ENCODE measurements at places on chromosomes 5 and 9. TPM values are rescaled to one million over a fixed set of nuclear protein-coding genes. Genes with fewer than 3 reads are reported as not detected.

GRCh38 chr9:112443200-112443599 is 43.4 kb upstream of the KIAA1958 start:
- DNase-seq = no peak

GRCh38 chr9:114732823-114733222 is 50.8 kb upstream of the TEX48 start:
- DNase-seq = no peak

DNA sequence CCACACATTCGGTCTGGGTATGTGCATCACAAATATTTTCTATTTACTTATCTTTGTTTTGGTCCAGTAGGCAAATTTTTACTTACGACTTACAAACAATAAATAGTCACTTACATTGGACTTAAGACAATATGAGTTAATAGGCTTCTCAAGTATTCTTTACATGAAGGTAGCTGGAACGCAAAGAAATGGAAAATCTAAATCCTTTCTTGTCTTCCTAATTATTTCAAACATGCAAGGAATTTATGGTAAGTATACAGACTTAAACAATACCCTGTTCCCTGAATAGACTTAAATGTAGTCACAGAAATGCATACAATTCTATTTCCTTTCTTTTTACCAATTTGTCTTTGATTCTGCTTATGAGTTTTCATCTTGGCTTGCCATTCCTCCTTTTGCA is 262.6 kb upstream of the EFNA5 start:
- no peak for DNase-seq

The GDNF gene
- total RNA-seq = 1.3 TPM

GRCh38 chr5:125465703-125466102 is 719.3 kb upstream of the ZNF608 start:
- no peak for DNase-seq

The IFNA13 gene
- not detected for total RNA-seq

DNA sequence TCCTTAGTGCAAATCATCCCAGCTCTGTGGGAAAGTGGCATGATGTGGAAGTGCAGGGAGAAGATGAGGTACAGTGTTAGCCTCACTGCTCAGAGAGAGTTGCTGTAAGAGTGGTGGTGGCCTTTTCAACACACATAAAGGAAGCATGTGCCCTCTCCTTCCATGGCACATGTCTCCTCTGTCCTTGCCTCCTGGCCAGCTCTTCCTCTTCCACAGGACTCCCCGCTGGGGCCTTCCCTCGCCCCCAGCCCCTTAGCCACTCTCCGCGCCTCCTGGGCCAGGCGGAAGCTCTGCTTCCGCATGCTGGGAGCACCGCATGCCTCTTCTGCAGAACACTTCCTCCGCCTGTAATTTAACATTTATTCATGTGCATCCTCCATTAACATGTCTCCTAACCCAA is 4.8 kb upstream of the KCNMB1 start:
- DNase-seq = no peak

DNA sequence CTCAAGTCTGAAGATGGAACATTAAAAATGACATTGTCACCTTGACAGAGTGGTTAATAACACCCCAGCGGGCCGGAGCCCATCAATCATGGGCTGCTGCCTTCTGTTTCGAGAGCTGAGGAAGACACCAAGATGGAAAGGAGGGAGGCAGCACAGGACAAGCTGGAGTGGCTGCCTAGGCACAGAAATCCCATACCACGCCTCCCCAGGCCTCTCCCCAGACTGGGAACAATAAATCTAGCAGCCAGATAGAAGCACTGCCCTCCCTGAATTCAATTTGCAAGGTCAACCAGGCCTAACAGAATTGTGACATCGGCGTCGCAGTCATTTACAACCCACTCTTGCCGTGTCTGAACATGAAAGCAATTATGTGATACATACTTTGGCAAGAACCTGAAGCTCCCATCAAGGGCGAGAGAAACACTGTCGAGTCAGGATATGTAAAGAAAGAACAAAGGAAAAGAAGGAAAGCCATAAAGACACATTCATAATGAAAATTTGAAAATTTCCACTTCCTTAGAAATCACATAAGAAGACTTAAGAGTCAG is 35.4 kb upstream of the ZNF354A start:
- DNase-seq = no peak

DNA sequence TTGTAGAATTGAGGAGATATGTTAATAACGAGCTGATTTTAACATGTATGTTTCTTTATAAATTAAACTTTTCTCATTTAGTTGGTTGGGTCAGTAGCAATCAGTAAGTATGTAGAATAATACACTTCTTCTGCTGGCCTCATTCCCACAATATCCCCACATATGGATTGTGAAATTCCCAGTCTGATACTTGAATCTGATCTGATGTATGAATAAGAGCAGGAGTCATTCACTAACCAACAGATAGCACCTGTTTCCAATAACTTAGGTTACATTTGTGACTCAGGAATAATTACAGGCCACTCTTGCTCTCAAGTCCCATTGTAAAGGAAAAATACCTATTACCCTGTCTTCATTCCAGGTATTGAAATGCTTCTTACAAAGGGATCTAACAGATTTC is 23.9 kb downstream of the SLC36A1 start:
- DNase-seq = no peak

DNA sequence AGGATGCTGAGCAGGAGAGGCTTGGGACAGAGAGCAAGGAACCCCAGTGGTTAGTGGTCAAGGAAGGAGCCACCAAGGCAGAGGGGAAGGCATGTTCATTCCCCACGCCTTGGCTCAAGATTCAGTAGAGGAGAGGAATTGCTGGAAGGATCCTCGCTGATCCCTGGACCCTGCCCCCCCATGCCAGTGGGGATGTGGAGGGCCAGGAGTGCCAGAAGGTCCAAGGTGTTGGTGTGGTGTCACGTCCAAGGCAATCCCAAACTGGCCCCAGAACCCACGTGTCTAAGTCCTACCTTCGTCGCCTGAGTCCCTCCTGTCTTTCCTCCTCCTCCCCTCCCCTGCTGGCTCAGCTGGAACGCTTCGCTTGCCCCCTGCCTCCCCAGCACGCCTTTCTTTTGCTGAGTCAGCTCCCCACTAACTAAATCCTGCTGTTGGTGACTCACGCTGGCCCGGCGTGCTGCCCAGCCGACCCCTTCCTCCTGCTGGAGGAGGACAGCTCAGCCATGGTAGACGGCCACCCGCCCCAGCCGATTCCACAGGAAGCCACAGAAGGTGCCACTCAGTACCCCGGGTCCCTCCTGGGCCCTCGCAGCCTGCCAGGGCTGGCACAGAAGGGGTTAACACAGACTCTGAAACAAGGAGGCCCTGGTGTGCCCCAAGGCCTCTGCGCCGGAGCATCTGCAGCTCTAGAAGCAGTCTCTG is 37.6 kb upstream of the ORM1 start:
- peak; percentile 38 for DNase-seq

DNA sequence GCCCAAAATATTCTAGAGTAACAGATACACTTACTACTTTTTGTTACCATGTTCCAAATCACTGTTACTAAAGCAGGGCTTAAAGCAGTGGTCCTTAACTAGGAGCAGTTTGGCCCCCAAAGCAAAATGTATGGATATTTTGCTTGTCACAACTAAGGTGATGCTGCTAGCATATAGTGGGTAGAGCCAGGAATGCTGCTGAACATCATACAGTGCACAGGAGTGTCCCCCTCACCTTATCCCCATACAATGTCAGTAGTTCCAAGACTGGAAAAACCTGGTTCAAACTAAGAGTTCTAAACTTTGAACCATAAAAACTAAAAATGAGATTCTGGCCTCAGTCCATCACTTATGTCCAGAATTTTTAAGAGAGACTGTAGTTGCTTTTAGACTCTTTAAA is 28.1 kb downstream of the DIMT1 start:
- DNase-seq = no peak

DNA sequence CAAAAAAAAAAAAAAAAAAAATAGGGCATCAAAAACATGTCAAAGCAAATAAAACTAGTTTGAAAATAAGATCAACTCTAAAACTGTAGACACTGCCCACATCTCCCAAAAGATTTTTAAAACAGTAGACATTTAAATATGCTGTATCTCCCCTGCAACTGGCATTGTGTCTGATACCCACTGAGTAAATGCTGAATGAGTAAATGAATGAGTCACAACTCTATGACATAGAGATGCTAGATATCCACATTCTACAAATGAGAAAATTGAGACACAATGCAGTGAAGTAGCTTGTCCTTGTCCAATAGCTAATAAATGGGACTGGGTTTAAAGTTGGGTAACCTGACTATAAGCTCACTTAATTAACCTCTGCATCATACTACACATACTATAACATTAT is 14.1 kb upstream of the MAP1B start:
- DNase-seq = no peak

DNA sequence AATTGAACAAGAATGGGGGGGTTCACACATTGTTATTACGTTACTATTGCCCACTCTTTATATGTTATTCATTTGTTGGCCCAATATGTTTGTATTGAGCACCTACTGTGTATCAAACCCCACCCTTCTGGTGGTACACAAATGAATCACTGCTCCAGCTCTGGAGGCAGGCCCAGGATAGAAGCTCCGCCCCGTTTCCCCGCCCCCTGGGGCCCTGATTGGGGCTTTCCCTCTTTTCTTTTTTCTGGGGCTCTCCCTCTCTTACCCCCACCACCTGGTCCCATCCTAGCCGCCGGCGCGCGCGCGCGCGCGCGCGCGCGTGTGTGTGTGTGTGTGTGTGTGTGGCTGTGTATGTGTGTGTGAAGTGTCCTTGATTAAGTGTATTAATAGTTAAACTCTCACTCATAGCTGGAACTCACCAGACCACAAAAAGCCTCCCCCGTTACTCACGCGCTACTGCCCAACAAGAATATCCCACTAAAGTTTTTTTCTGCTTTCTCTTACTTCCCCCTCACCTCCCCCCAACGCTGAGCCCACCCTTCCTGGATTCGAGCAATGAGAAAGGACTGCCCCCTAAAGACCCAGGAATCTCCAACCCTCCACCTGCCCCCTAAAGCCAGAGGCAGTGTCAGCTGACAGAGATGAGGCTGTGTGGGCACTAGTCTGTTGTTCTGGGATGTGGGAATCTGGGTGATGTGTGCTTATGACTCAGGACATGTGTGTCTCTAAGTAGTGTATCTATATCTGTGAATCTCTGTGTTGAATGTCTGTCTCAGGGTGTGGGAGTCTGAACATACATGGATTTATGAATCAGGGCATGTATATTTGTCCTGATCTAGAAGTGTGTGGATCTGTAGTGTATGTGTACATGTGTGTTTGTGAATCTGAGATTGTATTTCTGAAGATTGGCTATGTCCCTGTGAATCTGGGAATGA is 4.0 kb downstream of the CXXC5 start:
- no peak for DNase-seq
